ENCODE measurements at places on chromosomes 5 and 9.

GRCh38 chr9:36791222-36791950 lies 218.7 kb downstream of the MELK start:
- no peak for DNase-seq

DNA sequence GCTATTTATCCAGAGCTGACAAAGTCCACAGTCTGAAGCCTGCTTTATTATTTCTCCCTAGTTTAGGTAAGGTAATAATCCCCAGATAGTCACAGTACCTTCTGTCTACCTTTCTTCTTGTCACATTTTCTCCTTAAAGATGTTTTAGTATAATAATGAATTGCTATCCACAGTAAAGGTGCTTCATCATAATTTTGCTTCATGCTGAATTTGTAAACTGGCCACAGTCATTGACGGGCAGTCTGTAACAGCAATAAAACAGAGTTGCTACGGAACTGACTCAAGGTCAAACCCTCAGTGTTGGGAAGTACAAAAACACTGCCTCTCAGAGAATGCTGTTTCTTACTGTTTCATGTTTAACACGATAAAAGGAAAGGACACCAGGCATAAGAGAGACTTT lies 195.7 kb downstream of the ZNF608 start:
- no peak for DNase-seq

- no peak for DNase-seq
Observed at GRCh38 chr9:27337833-27338526, 41.0 kb upstream of the EQTN start.

DNA sequence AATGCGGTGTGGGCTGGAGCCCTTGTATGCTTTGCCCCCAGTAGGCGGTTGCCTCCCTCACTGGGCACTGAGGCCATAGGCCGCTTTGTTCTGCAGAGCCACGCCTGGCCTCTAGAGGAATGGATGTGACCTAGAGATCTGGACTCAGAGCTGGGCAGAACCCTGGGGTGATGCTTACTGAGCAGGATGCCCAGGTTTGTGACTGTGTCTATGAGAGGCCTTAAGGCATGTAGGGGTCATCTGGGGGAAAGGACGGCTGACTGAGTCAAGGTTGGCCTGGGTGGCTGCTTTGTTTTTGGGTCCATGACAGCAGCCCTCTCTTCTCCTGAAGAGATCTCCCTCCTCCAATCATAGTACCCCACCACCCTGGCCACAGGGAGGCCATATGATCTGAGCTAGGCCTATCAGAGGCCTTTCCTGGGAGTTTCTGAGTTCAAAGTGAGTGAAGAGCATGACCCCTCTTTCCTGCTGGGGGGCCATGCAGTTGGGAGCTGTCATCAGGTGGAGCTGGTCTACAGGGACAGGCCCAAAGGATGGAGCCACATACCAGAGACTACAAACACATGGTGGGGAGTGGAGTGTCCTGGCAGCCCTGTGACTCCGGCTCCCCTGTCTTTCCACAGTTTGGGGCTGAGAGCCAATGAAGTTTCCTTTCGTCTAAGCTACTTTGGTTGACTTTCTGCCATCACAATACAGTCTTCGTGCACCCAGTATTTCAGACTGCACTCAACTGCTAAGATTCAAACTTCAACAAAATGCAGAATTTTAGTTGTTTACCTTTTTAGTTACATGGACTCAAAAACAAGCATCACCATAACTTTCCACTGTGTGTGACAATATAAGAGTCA lies 165.4 kb downstream of the AUH start:
- no peak for DNase-seq

GRCh38 chr5:27818888-27819287 lies 780.5 kb upstream of the CDH9 start:
- DNase-seq: no peak

GRCh38 chr5:14316471-14316870 lies 173.3 kb downstream of the TRIO start:
- DNase-seq: no peak

GRCh38 chr5:91706785-91707520 lies 323.8 kb upstream of the ARRDC3 start:
- DNase-seq: no peak

GRCh38 chr9:121983736-121984135 lies 109.4 kb downstream of the TTLL11 start:
- DNase-seq: no peak

- DNase-seq: no peak
Observed at GRCh38 chr5:45680950-45681349, 15.2 kb downstream of the HCN1 start.

DNA sequence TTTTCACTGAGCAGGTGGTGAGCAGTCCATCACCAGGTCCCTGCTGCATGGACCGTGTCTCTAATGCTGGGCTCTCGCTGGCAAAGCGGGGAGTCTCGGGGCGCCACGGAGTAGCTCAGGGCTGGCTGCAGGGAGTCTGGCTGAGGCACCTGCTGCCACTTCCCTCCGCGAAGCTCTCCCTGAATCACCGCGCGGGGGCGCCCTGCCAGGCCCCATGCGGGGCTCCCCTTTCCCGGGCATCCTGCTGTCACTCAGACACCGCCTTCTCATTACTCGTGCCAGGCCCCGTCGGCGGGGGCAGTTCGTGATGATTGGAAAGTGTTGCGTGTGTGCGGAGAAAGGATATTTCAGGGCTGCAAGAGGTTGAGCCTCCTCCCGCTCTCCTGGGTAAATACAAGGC lies 335.8 kb downstream of the IRX2 start:
- no peak for DNase-seq

DNA sequence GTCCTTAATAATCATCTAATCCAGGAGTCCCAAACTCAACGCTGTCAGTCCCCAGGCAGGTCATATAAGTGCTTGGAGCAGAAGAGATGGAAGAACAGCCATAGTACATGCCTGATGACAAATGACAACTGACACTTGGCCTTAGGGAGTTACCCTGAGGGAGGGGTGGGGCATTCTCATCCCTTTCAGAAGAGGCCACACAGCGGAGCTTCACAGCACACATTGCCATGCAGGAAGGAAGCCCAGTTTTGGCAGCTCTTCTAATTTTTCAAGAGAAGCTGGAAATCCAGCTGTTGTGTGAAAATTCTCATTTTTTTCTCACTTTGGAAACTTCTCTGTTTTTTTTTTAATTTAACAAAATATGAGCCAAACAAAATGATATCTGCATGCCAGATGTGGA lies 89.0 kb downstream of the ASTN2 start:
- DNase-seq: no peak

GRCh38 chr9:92986176-92987119 lies 39.1 kb downstream of the FGD3 start:
- no peak for DNase-seq

GRCh38 chr5:148205044-148205806 lies 2.4 kb downstream of the SPINK6 start:
- peak; percentile 47 for DNase-seq

DNA sequence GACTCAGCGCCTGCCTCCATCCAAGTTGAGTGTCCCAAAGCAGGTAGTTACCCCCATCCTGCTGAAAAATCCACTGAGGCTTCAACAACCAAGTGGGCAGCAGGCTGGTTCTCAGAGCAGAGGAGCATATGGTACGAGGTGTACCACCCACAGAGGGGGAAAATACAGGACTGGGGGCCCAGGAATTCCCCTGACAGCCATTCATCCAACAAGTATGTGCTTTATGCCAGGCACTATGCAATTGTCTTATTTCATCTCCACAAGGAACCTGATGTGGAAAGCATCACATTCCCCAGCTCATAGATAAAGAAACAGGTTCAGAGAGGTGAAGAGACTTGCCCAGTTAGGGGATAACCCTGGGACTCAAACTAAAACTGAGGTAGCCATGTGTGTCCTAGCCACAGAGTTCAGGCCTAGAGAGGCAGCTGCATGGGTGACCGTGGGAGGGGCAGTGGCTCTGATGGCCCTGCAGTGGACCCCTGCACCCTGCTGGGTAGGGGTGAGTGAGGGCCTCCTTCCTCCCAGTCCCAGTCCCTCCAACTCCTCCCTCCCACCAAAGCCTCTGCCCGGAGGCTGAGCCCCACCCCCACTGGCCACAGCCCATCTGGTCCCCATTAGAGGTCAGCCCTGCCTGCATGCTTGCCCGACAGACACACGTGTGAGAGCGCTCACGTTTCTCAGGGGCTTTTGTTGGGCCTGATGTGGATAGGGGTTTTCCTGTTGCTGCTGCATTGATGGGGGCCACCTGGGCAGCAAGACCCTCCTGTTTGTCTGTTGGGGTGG lies 11.5 kb downstream of the PDLIM4 start:
- DNase-seq: no peak

GRCh38 chr5:15170173-15170572 lies 298.6 kb upstream of the ANKH start:
- DNase-seq: no peak

DNA sequence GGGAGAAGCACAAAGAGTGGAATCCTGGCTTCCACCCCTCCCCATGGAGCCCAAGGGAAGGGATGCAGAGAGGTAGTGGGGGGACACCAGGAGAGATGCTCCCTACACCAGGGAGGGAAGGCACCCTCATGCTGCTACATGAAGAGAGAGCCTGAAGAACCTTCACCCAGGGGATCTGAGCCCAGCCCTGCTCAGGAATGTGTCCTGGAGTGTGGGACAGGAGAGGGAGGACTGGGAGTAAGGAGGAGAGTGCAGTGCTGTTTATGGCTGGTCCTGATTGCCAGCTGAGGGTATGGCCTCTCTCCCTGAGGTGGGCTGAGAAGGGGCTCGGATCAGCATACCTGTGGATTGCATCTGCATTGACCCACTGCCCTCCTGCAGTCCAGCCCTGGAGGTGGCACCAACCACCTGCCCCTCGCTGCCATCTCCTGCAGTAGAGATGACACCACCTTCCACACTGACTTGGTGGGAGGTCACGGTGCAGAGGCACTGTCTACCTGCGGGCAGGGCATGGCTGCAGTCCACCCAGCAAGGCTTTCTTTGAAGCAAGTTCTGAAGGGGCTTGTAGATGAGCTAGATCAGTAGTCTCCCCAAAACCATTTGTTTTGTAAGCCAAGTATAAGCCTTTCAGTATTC lies 114.9 kb upstream of the SLC25A48 start:
- DNase-seq: no peak
